ENCODE measurements at places on chromosomes 2 and 18.

GRCh38 chr2:173874894-173875237 lies 90.3 kb downstream of the SP3 start:
- DNase-seq, result no peak

DNA sequence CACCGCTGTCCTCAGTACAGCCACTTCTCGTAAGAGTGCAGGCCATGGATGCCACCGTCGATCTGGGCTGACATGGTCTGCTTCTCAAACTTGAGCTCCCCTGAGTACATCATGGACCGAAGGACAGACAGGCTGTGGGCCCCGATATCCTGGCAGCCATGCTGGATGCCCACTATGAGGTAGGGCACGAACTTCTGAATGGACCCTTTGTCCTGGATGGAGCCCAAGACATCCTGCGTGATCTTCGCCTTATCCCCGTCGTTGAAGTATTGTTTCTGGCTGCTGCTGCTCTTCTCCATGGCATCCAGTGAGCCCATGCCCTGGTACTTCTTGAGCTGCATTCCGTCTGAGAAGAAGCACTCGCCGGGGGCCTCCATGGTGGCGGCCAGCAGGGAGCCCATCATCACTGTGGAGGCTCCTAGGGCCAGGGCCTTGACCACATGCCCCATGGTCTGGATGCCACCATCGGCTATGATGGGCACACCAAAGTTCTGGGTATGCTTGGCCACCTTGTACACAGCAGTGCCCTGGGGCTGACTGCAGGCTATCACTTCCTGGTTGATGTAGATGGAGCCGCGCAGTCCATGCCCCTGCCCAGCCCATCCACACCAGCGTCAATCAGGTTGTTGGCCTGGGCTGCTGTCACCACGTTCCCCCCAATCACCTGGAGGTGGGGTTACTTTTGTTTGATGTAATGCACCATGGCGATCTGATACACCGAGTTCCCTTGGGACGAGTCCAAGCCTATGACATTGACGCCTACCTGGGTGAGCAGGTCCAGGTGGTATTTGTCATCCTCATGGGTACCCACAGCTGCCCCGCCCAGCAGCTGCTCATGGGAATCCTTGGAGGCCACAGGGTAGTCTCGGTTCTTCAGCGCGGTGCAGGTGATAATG lies 21.8 kb downstream of the CFLAR start:
- DNase-seq, result no peak

DNA sequence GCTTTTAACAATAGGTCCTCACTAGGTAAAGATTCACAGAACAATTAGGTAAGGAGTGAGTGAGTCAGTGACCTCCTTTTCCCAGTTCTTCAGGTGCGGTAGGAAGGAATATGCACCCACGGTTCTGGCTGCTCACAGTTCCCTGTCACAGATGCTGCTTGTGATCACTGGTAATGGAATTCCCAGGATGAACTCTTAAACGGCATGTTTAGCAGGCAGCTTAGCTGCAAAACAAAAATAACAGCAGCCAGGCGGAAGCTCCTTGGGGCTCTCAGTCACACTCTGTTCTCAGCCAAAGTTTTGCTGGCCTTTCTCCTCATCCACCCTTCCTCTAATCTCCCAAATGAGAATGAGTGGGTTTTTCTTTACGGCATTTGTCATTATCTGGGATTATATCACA lies 274.5 kb downstream of the MYT1L start:
- DNase-seq, result no peak

DNA sequence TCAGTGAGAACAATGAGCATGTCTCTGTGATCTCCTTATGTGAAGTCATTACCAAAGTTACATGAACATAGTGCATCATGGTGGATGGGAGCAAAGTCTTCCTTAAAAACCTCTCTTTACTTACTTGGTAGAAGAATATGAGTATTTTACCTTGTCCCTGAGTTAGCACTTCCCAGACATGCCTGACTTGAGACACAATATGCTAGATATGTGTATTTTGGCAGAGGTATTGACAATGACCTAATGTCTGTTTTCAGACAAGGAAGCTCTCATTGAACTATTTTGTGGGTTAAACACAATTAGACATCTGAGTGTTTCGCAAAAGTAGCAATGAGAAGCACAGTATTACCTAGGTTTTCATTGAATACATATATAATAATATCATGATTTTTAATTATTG lies 99.1 kb upstream of the MC4R start:
- peak; percentile 65 for DNase-seq

DNA sequence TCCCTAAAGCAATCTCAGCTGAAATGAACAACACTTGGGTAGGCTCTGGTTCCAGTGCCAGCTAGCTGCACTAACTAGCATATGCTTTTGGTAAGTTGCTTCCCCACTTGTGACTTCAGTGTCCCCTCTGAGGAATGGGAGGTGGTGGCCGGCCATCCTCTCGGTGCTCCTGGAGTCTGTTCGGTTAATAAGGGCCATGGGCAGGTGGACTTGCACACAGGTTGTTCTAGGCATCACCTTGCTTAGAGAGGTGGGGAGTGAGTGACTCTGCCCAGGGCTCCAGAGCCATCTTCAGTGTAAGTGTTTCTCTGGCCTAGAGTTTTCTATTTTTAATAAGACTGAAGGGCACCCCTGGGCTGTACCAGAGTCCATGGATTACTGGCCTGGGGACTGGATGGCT lies 18.8 kb upstream of the TAF1B start:
- DNase-seq, result no peak

DNA sequence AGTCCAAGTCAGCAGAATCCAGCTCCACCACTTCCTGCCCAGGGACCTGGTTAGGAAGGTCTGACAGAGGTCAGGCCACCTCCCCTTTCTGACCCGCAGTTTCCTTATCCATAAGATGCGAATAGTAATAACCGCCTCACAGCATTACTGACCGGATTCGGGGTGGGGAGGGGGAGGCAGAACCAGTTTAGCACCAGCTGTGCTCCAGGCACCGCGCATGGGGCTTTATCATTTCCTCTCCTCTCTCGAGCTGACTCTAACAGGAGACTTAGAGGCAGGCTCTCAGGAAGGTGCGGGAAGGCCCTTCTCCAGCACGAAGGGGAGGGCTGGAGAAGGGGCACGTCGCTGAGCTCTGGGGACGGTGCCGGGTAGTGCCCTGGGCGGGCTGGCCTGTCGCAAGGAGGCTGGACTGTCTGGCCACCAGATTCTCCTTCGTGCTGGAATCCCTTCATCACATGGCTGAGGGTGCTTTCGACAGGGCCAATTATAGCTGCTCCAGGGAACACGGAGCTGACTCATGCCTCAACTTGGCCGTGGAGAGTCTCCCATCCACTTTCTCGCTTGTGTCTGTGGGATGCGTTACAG lies 5.7 kb downstream of the EHD3 start:
- DNase-seq, result peak; percentile 56

GRCh38 chr2:142531377-142531776 lies 346.1 kb upstream of the KYNU start:
- no peak for DNase-seq

- DNase-seq, result no peak
Observed at GRCh38 chr2:27264253-27264752, 1.5 kb upstream of the SLC30A3 start.

GRCh38 chr2:108069515-108070310 lies 83.4 kb downstream of the SLC5A7 start:
- DNase-seq, result no peak

GRCh38 chr2:105842555-105842954 lies 97.8 kb downstream of the NCK2 start:
- no peak for DNase-seq

GRCh38 chr18:36572135-36572856 lies 256.5 kb downstream of the TPGS2 start:
- peak; percentile 69 for DNase-seq

DNA sequence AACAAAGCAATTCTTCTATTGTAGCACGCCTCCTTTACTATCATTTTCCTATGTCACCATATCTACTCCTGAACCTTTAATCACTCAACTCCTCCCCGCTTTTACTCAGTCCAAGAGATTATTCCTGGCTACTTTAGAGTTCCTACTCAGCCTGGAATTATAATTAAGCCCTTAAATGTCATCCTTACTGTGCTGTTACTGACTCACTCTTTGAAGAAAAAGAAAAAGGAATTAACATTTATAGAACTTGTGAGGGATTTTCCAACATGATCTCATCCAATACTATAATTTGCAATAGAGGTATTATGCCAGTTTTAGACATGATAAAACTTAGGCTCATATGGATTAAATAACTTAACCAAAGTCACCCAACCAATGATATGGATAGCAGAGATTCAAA lies 61.7 kb downstream of the CCDC88A start:
- DNase-seq, result peak; percentile 35

GRCh38 chr2:226873826-226874225 lies 38.0 kb downstream of the RHBDD1 start:
- no peak for DNase-seq

DNA sequence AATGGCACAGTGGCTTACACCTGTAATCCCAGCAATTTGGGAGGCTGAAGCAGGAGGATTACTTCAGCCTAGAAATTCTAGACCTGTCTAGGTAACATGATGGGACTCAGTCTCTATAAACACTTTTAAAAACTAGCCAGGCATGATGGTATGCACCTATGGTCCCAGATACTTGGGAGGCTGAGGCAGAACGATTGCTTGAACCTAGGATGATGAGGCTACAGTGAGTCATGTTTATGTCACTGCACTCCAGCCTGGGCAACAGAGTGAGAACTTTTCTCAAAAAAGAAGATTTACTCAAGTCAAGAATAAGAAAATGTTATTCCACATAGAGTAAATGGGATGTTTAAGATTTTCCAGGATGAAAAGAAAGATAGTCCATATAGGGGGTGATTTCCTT lies 158.6 kb downstream of the HNMT start:
- no peak for DNase-seq

GRCh38 chr2:74915743-74916142 lies 42.7 kb upstream of the POLE4 start:
- peak; percentile 40 for DNase-seq

GRCh38 chr2:111072220-111072871 lies 48.4 kb upstream of the BCL2L11 start:
- peak; percentile 79 for DNase-seq

Measured in fibroblast of skin of abdomen (primary cell).